ENCODE measurements at places on chromosomes 1 and 21.

GRCh38 chr1:206955476-206956451 is 9.5 kb upstream of the PIGR start:
- peak; percentile 37 for DNase-seq

DNA sequence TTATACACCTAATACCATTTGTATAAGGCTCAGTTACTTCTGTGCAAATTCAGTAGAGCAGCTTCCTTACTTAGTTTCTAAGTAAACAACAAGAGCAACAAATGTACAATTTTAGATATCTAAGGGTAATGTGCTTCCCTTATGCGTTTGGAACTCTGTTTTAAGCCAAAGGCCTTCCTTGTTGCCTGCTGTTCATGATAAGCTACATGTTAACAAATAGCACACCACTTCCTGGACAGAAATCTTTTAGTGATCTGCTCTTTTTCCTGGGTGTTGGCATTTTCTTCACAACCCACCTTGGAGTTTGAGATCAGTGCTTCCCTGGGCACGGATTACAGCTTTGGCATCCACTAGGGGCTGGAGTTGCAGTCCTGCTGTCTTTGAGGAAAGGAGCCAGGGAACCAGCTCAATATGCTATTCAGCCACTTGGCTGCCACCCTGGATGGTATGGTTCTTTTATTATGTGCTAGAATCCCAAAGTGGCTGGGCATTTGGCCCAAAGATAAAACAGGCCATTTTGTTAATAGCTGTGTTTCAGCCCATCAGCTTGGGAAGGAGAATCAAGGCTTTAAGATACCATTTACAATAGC is 55.6 kb upstream of the ADAR start:
- DNase-seq: no peak

GRCh38 chr1:19885821-19886220 is 3.6 kb downstream of the OTUD3 start:
- DNase-seq: peak; percentile 60

- DNase-seq: no peak
Observed at GRCh38 chr21:17536381-17536780, 23.5 kb downstream of the CXADR start.

GRCh38 chr1:160997323-160998038 is 23.5 kb downstream of the F11R start:
- peak; percentile 87 for DNase-seq

DNA sequence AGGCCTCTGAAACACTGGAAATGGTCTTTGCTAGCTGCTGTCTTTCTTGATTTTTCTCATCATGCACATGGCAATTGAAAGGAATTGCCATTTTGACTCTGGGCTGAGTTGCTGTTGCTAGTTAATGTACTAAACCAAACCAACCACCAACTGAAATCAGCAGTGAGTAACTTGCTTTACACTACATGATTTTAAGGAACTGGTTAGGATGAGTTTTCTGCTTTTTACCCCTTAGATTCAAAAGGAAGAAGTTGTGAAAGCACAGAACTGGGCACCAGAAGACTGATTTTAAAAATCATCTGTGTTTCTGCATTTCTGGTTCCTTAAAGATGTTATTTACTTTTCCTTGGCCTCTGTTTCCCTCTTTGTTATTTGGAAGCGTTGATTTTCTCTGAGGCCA is 361.9 kb downstream of the HLX start:
- no peak for DNase-seq

GRCh38 chr21:46442938-46443337 is 15.8 kb upstream of the DIP2A start:
- no peak for DNase-seq

- DNase-seq: no peak
Observed at GRCh38 chr1:27444632-27445031, 45.3 kb downstream of the WASF2 start.

GRCh38 chr1:14659913-14660312 is 61.4 kb downstream of the KAZN start:
- no peak for DNase-seq

DNA sequence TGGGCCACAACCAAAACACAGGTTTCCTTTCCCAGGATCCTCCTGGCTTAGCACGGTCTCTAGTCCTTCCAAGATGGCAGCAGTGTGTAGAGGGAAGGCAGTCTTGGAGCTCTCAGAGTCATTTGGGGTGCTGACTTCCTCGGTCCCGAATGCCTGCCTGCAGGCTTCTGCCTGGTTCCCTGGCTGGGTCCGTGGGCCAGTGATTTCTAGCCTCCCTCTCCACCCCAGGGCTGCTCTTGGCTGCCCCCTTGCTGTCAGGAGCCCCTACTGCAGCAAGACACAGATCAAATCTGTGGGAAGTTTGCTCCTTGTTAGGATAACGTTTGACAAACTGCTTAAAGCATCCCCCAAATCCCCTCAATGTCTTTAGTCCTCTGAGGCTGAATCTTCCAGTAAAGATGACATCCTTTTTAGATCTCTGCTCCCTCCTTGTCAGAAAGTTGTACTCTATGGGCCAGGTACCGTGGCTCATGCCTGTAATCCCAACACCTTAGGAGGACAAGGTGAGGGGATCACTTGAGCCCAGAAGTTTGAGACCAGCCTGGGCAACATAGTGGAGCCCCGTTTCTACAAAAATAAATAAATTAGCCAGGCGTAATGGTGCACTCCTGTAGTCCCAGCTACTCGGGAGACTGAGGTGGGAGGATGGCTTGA is 272.5 kb downstream of the RRAGC start:
- DNase-seq: peak; percentile 11

DNA sequence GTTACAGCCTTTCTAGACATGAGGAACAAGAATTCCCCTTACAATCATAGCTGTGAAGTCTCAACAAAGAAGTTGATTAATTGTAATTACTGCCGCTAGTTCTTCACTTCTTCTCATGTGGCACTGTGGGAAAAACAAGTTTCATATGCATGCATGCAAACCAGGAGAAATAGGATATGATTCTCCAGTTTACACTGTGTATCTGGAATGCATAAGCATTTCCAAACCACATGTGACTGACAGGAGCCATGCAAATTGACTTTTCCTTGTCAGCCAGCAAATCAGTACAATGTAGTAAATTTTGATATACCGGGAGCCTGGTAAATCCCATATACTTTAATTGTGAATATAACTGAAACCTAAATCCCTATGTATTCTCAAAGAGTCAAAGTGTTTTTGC is 279.3 kb downstream of the PAPPA2 start:
- no peak for DNase-seq

GRCh38 chr21:35475009-35475408 is 425.9 kb upstream of the RUNX1 start:
- peak; percentile 60 for DNase-seq

DNA sequence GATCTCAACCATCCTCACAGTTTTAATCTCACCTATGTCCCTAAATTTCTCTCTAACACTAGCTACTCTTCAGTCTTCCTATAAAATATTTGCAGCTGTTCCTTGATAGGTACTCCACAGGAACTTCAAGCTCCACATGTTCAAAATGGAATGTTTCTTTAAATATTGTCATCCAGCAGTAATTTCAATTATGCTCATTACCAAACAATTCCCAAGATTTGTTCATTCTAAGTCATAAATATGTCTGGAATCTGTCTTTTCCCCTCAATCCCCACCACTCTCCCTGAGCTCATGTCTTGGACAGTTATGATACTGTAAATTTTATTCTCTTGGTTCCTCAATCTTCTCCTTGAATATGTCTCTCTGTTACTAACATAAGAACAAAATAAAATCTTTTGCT is 214.4 kb downstream of the NRIP1 start:
- DNase-seq: peak; percentile 73
